ENCODE measurements at places on chromosomes 12 and 14. TPM values are rescaled to one million over a fixed set of nuclear protein-coding genes. Genes with fewer than 3 reads are reported as not detected.

Gene HOXC13
- not detected for total RNA-seq

Gene ENDOU
- total RNA-seq = 1.4 TPM

Gene LMBR1L
- total RNA-seq = 77.6 TPM

Gene TMEM253
- not detected for total RNA-seq

Gene CDK2
- total RNA-seq = 17.2 TPM

Gene A2M
- 182 TPM for total RNA-seq

Gene PLEK2
- 3.0 TPM for total RNA-seq

Gene PRIMA1
- total RNA-seq = 2.9 TPM

Gene MYL2
- 16.3 TPM for total RNA-seq

Gene ANKRD9
- total RNA-seq = 8.1 TPM

Gene RASSF9
- total RNA-seq = 5.9 TPM

Gene KRT2
- not detected for total RNA-seq

Gene FOXG1
- total RNA-seq = 1.2 TPM

Gene SERPINA3
- total RNA-seq = 0.99 TPM

Gene KRT73
- total RNA-seq = not detected

Gene PCBP2
- total RNA-seq = 469 TPM

Gene OAS2
- total RNA-seq = 3.4 TPM

Gene RPGRIP1
- total RNA-seq = 32.9 TPM

Gene CCDC88C
- total RNA-seq = 32.2 TPM

Gene ARMH4
- total RNA-seq = 44.6 TPM

Gene CLEC1B
- 1.5 TPM for total RNA-seq

Gene RNASE13
- not detected for total RNA-seq

Gene RNF41
- 79.0 TPM for total RNA-seq

Gene CD4
- 7.2 TPM for total RNA-seq

Gene HIGD1C
- total RNA-seq = not detected
